Activated CD8-positive, alpha-beta memory T cell treated with anti-CD3 and anti-CD28 coated beads for 48 hours (primary cell): ENCODE measurements at places on chromosomes 13 and 19.

GRCh38 chr19:49468199-49468598, 5.8 kb upstream of the FLT3LG start:
- no peak for DNase-seq

- DNase-seq = no peak
Observed at GRCh38 chr19:15779756-15780476, 7.5 kb upstream of the OR10H5 start.

- no peak for DNase-seq
Observed at GRCh38 chr13:48773531-48774275, 120.0 kb downstream of the CYSLTR2 start.

DNA sequence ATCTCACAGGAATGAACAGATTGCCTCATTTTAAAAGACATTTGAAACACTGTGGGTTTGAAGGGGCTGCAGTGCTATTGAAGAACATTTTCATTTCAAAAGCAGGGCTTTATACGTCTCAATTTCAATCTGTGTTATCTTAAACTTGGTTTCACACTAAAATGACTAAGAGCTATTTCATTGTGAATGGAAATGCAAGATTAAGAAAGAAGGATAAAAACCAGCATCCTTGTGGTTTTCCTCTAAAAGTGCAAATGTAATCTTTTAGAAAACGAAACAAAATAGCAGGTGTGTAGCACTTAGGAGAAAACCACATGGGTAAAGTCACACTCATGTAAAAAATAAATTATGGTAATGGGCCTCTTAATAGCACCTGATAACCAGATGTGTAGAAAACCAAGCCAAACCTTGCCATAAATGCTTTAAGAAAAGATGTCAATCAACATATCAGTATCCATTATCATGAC, 397.7 kb downstream of the GPC6 start:
- no peak for DNase-seq

DNA sequence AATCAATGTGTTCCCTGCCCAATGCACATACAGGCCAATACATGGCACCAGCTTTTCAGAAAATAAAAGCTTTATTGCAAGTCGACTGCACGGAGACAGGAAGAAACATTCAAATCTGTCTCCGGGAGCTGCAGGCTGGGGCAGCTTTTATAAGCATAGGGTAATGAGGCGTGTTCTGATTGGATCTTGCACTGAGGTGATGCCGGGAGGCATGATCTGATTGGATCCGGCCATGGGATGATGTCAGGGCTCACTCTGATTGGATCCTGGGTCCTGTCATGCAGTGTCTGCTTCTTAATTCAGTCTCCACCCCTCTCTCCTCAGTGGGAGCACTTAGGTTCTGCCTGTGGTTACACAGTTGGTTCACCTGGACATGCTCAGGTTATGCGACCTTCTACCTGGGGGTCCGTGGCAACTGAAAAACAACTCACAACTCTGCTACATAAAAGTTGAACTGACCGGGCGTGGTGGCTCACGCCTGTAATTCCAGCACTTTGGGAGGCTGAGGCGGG, 11.8 kb upstream of the FBN3 start:
- DNase-seq = no peak
